ENCODE measurements at places on chromosomes 3 and 15.

GRCh38 chr15:49290191-49290590 lies 120.1 kb downstream of the GALK2 start:
- DNase-seq, result no peak

DNA sequence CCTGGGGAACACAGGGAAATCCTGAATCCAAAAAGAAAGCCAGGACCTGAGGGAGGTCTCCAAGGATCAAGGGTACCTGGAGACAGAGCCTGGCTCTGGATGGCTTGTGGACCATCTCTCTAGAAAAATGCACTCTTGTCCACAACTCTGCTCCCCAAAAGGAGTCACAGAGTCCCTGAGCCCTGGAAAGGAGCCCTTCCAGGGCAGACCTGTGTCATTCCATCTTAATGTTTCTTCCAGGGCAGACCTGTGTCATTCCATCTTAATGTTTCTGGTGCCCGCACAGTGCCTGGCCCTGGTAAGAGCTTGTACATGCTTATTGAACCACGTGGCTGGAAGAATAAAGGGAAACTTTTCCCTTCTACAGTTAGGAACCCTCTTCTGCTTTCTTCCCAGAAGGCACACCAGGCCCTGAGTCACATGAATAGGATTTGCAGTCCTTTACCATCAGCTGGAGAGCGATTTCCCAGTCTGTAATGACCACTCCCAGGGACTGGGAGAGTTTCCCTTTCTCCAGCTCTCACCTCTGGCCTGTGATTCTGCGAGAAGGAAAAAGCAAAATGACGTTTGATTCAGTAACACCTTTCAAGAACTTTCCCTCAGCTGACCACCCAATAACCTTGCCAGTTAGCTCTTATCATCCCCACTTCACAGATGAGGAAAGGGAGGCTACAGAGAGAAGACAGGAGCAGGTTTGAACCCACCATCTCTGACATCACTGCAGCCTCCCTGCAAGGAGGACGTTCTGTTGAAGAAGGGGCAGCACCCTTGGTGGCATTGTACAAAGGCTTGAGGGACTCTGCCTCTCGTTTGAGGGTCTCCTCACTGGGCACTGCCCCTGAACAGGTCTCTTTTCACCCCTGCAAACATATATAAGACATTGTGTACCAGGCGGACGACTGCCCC lies 35.8 kb upstream of the SLCO2A1 start:
- peak; percentile 17 for DNase-seq

DNA sequence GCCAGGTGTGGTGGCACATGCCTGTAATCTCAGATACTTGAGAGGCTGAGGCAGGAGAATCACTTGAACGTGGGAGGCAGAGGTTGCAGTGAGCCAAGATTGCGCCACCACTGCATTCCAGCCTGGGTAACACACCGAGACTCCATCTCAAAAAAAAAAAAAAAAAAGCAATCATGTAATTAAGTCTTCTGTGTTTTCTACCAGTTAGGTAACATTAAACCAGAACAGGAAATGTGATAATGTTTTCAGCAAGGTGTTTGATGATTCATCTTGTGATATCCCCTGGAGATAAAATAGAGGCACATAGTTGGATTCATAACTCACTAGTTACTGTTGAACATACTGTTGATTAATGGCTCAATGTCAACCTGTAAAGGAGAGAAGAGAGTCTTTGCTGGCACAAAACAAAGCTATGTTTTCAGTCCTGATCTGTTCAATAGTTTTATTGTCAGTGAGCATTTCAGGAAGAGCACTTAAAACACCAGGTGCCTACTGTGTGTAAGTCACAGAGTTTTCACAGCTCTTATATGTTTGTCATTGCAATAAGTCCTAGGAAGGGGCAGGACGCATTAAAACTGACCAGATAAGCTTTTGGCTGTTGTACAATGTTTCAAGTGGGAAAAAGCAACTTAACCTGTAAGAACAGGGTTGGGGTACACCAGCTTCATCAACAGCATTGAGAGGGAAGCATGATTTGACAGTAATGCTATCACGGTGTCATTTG lies 19.5 kb downstream of the DNAJB11 start:
- no peak for DNase-seq

GRCh38 chr3:133675631-133676335 lies 14.0 kb upstream of the TOPBP1 start:
- DNase-seq, result no peak

DNA sequence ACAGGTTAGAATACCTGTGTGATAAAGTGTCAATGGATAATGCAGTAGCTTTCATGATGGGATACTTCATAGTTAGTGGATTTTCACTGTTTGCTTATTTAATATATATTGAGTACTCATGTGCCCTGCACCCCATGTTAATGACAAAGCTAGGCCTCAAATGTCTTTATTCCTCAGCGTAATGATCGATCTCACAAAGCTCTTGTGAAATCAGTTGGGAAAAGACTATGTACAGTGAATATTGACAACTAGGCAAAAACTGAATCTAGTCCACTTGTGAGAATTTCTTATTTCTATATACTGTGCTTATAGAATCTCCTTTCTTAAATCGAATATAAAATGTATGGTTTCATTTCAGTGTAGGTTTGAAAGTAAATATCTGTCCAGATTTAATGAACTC lies 17.9 kb downstream of the SMC4 start:
- DNase-seq, result no peak

DNA sequence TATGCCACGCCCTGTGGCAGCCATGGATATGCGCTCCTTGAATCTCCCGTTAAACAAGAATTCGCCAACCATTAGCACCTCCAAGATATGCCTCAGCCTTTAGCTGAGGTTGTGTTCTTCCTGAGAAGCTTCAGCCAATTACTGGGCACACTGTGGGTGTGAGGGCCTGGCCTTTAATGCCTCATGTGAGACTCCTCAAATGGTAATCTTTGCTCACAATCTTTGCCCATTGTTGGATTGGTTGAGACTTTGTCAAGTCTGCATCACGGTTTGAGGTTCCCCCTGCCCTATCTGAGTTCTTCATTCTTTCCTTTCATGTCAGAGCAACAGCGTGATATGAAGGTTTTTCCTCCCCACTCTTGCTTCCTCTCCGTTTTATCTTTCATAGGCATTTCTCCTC lies 108.1 kb upstream of the CCDC54 start:
- DNase-seq, result no peak

DNA sequence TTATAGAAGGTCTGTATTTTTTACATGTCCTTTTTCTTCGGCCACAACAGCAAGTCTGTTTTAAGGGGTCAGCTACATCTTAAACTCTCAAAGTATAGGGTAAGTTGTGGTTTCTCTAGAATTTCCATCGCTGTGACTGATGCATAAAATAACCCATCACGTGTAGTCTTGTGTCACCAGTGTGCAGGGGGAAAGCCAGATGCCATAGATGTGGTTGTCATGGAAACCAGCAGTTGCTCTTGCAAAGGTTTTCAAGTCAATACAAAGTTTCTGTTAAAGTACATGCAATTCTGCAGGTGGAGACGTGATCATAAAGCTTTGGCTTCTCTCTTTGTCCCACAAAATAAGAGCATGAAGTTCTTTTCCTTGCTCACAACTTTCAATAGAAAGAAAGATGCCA lies 210.3 kb upstream of the ONECUT1 start:
- no peak for DNase-seq

GRCh38 chr3:127459891-127460290 lies 130.6 kb downstream of the TPRA1 start:
- DNase-seq, result no peak

- DNase-seq, result no peak
Measured at GRCh38 chr3:13303410-13303809, 116.7 kb downstream of the NUP210 start.

Measured in liver (tissue), 10 donors.